GF-D8 (cell line): ENCODE measurements at places on chromosomes 7 and 10.
A peak's percentile ranks its signal among the peaks of the same experiment; 100 is the strongest.

DNA sequence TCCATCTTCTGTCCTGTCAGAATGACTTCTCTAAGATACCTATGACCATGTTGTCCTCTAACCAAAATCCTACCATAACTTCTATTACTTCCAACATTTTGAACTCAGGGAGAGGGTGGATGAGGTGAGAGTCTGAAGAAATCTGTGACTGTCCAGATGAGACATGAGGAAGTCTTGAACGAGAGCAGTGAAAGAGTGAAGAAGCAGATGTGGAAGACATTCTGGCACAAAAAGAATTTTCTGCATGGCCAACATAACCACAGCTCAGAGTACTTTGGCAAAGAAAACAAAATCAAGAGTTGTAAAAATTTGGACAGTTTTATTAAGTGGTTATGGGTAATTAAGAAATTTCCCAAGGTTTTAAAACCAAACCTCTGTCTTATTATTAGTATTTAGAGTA is 141.6 kb downstream of the CPEB3 start:
- no peak for DNase-seq

DNA sequence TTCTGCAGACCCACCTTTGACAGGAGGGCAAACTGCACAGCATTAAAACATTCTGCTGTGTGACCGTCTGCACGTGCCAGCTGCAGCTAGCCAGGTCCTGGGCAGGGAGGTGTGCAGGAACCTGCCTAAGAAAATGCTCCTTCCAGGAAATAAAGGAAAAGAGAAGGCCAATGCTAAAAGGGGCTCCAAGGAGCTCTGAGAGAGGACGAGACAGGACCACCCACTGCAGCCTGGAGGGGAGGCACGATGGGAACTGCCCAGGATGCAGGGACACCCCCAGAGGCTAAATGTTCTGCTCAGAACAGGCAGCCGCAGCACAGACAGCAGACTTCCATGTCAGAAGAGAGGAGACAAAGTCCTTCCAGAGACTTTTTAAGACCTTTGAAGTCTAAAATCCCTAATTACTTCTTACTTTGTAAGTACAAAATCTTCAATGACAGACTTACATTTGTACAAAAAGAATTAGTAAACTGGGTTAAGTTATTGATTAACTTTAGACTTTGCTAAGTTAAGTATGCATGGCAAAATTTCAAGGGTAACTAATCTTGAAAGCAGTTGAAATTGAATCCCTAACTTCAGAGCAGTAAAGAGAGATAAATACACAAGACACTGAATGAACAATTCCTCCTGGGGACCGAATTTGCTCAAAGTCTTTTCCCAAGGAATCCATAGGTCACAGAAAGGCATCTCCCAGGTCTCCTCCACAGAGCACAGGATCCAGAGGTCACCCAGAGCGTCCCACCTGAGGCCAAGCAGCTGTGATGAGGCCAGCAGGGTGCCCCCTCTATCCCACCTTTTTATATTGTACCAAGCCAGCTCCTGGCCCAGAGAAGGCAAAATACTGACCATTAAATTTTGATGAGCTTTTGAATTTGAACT is 21.5 kb downstream of the HSPA12A start:
- no peak for DNase-seq

- DNase-seq, result peak; percentile 75
These were observed at the start of gene SUV39H2 for GRCh38 chr10:14878266-14879123. Gene SUV39H2 (plus strand): TSS chr10:14878866. CDS start chr10:14878889, 23 bp downstream.

DNA sequence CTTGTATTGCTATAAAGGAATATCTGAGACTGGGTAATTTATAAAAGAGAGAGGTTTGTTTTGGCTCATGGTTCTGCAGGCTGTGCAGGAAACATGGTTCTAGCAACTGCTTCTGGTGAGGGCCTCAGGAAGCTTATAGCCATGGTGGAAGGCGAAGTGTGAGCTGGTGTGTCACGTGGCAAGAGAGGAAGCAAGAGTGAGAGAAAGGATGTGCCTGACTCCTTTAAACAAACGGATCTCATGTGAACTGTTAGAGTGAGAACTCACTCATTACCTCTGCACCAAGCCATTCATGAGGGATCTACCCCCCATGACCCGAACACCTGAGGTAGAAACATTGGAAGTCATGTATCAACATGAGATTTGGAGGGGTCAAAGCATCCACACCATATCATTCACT is 7.7 kb upstream of the ITPRIP start:
- DNase-seq, result no peak

DNA sequence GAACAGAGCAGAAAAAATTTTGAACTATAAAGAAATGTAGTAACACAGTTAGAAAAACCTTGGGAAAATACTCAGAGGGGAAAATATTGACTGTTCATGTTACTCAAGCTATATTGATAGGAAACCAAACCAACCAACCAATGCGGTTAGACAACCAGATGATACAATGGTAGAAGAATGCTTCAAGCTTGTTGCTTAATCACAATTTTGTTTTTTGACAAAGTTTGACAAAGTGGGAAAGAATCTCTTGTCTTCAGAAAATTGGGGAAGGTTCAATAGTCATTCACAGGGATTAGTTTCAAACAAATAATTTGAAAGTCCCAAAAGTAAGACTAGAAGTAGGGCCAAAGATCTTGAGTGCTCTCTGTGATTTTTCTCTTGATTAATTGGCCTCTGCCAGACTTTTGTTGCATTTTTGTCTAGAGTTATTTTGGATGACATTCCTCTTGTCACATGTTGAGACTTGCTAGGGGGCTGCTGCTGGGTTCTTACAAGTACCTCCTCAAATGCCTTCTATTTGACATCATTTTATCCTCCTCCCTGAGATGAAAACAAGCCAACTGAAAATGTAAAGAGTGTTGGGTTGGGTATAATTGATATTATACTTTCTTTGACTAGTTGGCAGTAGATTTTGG is 233.1 kb upstream of the PHYHIPL start:
- no peak for DNase-seq

DNA sequence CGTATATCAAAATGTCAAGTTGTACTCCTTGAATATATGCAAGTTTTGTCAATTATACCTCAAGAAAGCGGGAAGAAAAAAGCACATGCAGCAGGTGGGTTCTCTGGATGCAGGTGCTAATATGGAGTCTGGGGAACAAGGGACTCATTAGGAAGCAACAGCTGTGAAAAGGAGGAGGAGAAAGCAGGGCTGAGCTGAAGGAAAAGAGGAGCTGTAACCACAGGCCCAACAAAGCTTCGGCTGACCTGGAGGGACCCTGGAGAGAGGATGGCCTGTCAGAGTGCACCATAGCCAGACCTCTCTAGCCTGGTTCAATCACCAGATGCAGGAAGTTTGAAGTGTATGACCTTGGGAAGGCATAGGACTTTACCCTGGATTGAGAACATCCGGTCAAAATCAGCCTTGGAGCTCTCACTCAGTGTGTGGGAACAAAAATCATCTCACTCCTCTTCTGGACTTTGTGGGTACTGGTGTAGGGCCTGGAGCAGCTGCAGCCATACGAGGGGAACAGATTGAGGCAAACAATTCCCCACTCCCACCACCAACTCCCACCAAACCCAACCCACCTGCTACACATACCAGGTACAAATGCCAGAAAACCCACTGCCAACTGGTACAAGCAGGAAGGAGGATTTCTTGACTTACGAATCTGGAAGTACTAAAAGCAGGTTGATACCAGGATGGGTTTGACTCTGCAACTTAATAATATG is 36.7 kb downstream of the NPTX2 start:
- no peak for DNase-seq

DNA sequence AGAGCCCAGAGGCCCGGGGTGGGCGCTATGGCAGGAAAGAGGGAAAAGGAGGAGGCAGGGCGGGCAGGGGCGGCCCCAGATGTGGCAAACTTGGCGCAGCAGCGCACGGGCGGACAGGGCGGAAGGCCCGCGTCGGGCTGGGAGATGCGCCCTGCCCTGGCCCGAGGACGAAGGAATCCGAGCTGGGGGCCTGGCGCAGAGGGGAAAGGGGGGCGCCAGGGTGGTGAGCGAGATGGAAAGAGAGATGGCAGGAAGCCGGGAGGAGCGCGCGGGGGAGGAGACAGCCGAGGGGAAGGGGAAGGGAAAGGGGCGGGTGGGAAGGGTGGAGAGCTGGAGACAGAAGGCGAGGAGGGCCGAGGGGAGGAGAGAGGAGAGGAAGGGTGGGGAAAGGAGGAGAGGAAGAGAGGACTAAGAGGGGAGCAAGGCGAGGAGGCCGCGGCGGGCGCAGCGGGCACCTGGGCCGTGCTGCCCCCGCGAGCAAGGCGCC is at the start of gene MARVELD1:
Gene MARVELD1 (plus strand): TSS at position 392 of the 487 bp plus-strand sequence. CDS start 147 bp downstream, outside the sequence.
- peak; percentile 58 for DNase-seq

DNA sequence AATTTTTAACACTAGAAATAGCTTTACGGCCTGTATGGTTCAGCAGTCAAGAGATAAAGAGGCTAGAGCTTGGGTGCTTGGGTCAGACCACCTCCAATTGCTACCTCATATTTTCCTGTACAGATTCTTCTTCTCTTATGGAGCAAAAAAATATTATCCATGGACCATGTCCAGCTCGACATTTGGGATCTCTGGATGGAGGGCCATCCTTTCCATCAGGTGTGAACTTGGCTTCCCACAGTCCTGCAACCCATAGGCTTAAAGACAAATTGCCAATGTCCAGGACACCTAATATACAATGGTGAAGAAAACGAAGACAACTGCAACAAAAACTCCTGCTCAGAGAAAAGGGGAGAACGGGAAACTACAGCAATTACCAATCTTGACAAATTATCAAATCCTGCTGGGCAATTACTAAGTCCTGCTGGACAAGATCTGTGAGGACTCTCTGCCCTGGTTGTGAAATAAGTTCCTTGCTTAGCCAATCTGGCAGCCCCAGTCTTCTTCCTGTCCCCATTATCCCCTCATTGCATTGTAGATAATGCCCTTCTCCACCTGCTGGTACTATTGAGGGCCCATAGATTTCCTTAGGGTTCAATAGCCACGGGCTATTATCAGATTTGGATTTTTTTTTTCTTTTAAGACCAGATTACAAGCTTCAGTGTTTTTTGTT is 42.0 kb upstream of the BRAF start:
- no peak for DNase-seq

GRCh38 chr10:52459097-52459496 is 145.0 kb downstream of the DKK1 start:
- no peak for DNase-seq

DNA sequence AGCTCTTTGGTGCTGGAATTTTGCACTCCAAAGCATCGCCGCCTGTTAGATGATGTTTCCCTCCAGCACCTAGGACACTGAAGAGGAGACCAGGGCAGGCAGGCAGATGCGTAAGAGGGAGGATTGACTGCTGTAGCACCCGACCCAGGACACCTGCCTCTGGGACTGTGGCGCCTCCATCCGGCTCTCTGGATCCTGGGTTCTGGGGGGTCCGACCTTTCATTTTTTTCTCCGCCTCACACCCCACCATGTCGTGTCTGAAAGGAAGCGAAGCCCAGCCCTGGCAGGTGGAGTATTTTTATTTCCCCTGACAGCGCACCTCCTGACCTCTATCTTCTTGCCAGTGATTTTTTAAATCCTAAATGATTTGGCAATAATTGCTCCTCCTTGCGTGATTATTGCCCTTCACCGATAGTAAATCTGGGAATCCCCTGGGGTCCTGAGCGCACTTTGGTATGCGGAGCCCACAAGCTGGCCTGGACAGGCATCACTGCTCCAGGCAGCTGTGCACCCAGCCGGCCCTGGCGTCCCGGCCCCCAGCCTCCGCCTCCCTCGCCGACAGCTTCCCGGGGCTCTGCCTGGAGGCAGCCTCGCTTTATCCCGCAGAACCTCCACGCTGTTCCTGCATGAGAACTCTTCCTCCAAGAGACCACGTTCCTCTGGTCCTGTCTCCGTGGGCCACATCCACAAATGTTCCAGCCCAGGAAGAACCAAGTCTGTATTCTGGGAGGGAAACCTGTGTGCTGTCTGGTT is 48.4 kb downstream of the LHPP start:
- DNase-seq, result no peak

DNA sequence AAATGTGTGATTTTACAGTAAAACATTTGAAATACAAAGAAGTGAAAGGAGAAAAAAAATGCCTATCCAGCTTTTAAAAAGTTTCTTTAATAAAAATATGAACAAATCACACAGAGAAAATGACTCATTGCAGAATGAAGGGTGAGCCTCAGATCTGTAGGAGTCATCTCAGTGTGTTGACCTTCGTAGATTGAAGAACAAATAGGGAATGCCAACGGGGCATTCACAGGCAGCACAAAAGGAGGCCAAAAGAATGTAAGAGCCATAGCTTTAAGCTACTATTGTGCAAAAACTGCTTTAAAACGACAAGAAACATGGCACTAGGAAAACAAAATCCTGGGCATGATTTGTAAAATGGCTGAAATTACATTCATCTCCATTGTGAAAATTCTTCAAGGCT is 782.7 kb upstream of the CELF2 start:
- no peak for DNase-seq

DNA sequence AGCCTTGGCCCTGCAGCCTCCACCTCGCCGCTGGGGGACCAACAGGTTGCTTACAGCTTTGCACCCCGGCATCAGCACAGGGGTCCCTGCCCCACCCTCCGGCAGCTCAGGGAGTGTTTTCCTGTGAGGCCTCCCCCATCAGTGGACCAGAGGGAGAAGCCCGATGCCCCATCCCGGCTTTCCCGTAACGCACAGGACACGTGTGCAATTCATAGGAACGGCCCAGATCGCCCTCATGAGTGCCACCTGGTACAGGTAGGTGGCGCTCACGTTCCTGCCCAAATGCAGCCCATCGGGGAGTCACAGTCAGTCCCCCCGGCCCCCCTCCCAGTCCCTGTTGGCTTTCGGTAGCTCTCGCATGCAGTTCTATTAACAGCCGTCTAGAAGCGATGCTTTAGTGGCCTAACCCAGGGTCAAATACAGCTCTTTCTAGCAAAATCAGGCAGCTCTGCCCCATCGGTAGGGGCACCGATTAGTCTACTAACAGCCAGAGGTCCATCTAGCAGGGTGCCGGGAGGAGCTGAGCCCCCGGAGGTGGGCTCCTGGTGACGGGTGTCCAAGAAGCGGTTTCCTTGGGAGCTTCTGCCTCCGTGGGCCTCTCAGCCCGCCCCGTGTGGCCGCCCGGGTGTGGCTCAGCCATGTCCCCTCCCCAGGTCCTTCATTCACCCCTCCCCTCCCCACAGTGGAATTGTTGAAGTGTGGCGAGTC is 48.4 kb upstream of the GTF2IRD1 start:
- no peak for DNase-seq

GRCh38 chr7:1053002-1053411 is 8.7 kb downstream of the GPR146 start:
- DNase-seq, result no peak

GRCh38 chr10:42519761-42520460 is 118.5 kb downstream of the ZNF33B start:
- no peak for DNase-seq

- no peak for DNase-seq
These were observed 92.8 kb downstream of the ST7 start for GRCh38 chr7:117045927-117046710.

GRCh38 chr7:106416430-106416829 is 131.6 kb upstream of the NAMPT start:
- DNase-seq, result no peak

GRCh38 chr10:127279334-127279774 is 83.0 kb upstream of the INSYN2A start:
- no peak for DNase-seq

DNA sequence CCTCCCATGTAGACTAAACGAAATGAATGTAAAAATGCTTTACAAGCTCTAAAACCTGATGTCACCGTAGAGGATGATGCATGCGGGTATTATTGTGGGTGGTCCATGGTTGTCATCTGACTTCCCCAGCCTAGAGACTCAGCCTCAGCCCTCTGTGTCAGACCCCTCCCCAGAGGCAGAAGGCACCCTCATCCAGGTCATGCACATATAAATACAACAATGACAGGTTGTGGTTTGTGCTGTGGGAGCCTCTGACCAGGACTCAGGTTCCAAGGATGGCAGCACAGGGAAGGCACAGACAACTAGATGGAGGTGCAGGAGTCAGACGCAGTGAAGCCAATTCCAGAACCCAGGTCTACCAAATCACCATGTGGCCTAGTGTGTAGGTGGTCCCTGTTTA is 3.3 kb upstream of the NODAL start:
- DNase-seq, result no peak

- no peak for DNase-seq
These were observed 74.8 kb upstream of the FOXK1 start for GRCh38 chr7:4607311-4607729.
